GOT3 (cell line): ENCODE measurements at places on chromosomes 6 and 20.

- DNase-seq, result no peak
These were observed 341.1 kb upstream of the ZFP64 start for GRCh38 chr20:52532674-52533073.

DNA sequence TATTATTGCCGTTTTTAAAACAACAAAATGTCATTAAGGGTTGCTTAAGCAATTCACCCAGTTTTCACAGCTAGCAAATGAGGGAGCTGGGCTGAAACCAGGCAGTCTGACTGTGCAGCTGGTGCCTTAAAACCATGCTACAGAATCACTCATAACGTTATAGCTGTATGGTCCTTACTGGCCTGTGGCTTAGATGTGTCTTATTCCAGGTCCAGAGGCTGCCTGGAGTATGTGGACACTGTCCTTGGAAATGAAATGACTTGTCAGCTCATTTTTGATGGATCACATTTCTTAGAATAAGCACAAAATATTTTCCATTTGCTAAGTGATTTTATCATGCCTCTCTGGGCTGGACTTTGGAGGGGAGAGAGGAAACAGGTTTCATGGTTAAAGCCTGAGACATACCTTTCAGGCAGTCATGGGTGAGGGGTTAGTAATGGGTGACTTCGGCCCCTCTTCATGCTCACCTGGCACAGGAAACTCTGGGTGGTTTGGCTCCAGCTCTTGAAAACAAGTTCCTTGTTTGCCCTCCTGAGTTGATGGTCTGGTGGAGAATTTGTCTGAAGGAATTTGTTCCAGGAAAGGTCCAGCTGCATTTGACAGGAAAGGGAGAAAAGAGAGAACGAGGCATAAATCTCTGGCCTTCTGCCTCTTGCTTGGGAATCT, 823.2 kb downstream of the DHX35 start:
- DNase-seq, result no peak

- no peak for DNase-seq
These were observed 17.5 kb downstream of the SRC start for GRCh38 chr20:37363221-37364012.

GRCh38 chr6:6366803-6367202, 46.3 kb upstream of the F13A1 start:
- DNase-seq, result no peak

- DNase-seq, result no peak
These were observed 25.7 kb upstream of the MRAP2 start for GRCh38 chr6:84007871-84008270.

DNA sequence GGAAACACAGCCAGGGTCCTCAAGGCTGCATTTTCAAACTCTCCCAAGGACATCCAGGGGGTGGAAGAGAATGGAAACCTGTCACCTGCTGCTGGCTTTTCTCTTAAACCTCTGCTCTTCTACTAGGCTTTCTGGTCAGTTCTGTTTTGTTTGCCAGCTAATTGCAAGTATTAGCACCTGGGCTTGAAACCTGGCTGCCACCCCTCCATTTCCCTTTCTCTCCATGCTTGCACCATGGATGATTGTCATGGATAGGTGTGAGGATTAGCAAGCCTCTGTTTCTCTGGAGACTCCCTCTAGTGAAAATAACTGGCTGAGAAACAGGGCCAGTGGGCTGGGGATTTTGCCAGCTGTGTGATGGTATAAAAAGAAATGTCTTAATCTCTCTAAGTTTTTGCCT, 33.0 kb upstream of the GPR6 start:
- no peak for DNase-seq

DNA sequence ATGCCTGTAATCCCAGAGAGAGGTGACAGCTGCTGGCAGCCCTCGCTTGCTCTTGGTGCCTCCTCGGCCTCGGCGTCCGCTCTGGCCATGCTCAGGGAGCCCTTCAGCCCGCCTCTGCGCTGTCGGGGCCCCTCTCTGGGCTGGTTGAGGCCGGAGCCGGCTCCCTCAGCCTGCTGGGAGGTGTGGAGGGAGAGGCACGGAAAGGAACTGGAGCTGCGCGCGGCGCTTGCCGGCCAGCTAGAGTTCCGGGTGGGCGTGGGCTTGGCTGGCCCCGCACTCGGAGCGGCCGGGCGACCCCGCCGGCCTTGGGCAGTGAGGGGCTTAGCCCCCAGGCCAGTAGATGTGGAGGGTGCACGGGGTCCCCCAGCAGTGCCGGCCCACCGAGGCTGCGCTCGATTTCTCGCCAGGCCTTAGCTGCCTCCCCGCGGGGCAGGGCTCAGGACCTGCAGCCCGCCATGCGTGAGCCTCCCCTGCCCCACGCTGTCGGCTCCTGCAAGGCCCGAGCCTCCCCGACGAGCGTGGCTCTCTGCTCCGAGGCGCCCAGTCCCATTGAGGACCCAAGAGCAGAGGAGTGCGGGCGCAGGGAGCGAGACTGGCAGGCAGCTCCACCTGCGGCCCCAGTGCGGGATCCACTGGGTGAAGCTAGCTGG, 34.6 kb downstream of the C6orf52 start:
- DNase-seq, result no peak

- DNase-seq, result no peak
These were observed 16.7 kb upstream of the DEF6 start for GRCh38 chr6:35280903-35281302.

- DNase-seq, result no peak
These were observed 511.9 kb downstream of the KIF16B start for GRCh38 chr20:16061351-16061750.

DNA sequence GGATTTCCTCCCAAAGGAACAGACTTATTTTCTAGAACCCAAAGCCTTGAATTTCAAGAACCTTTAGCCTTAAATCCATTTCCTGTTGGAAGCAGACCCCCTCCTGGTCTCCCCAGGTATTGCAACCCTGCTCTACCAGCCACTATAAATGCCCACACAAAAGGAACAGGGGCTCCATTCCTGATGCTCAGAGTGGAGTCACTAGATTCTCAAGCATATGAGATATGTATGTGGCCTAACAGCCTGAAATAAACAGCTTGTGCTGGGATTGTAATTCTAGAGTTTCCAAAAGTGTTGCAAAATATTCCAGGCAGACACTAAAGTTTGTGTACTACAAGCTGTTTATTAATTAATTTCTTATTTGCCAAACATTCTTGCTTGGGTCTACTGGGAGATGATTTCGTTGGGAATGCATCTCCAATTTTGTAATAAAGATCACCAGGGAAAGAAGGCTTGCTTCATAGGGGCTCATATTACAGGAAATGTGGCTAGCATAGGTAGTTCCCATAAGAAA, 44.8 kb downstream of the RIPOR3 start:
- no peak for DNase-seq

DNA sequence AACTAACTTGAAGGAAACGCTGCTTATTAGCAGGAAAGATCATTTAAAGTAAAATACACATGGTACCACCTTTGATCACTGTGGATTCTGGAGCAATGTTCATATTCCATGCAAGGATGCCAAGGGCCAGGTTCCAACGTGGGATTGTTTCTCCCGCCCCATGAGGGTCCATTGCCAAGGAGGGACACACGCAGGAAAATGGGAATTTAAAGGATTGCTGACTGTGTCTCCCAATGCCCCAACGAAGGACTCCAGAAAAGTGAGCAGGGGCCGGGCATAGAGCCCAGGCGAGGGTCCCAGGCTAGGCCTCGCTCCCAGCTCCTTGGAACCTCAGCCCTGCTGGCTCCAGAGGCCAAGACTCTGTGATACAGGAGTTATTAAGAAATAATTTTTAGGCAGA, 111.2 kb downstream of the DACT2 start:
- no peak for DNase-seq

- no peak for DNase-seq
These were observed 256.5 kb downstream of the TRDN start for GRCh38 chr6:123380257-123380656.

DNA sequence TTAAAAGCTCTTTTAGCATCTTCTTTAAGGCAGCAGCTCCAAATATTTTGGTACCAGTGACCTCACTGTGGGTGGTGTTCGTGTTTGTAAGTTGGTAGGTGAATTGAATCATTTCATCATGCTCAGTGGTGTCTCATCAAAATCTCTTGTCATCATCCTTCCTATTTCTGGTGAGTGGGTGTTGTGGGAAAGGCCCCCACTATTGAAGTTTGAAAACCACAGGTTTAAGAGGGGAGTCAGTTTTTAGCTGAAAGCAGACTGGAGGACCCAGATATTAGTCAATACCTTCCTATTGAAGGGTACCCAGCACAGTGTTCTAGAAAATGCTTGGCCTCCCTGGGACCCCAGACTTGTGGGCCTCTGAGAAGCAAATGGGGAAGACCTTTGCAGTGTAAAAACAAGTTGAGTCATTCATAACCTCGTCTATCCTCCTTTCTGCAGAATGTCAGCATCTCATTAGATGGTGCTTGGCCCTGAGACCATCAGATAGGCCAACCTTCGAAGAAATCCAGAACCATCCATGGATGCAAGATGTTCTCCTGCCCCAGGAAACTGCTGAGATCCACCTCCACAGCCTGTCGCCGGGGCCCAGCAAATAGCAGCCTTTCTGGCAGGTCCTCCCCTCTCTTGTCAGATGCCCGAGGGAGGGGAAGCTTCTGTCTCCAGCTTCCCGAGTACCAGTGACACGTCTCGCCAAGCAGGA, 3.7 kb downstream of the PIM1 start:
- no peak for DNase-seq

GRCh38 chr20:48278961-48279481, 493.7 kb upstream of the SULF2 start:
- DNase-seq, result no peak

DNA sequence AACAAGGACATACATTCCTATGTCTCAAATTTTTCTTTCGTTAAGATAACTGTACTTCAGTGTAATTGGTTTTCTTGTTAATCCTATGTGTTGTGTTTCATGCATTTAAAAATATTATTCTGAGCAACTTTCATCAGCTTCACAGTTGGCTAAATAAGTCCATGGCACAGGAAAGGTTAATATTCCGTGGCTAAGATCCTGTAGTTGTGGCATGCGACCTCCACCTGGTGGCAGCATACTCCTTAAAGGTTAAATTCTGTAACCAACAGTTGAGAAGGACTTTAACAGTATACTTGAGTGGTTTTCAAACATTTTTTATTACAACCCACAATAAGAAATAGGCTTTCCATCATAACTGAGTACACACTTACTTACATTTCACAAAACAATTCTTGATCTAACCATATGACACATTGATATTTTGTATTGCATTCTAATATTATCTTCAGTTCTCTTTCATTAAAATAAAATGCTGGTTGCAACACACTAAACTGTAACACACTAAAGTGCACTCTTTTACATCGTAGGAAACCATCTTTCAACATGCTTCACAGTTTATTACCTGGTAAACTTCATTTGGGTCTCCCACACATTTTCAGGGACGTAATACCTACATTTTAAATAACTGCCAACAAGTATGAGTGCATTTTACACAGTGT, 118.3 kb downstream of the SLX4IP start:
- no peak for DNase-seq

DNA sequence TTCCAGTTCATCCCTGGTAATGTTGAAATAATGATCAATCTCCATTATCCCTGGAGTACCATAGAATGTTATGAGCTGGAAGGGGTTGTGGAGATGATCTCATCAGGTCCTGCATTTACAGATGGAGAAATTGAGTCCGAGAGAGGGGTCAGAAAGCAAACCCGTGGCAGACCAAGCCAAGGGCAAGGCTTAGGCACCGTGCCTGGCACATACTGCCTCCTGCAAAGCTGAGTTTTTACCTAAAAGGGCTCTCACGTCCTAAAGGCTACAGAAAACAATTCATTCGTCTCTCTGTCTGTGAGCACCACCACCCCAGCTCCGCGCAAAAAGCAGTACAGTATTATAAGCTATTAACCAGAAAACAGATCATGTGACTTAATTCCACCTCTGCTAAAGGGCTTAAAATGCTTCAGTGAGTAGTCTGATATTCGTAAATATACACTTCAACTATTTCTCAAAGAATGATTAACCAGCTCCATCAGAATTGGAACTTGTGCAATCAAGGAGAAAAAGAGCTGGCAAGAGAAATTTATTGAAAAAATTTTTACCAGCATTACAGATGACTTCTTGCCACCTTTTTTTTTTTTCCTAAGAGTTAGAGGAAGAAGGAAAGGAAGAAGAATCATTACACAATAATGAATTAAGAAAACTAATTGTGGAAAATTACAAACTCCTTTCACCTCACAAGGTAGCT, 3.4 kb upstream of the PARD6B start:
- no peak for DNase-seq

- DNase-seq, result no peak
These were observed 89.5 kb downstream of the CHMP4B start for GRCh38 chr20:33900521-33901131.

- no peak for DNase-seq
These were observed at the start of gene SNAP91 for GRCh38 chr6:83708970-83709747. Gene SNAP91 (minus strand): TSS chr6:83709101. CDS start chr6:83707927, 1,174 bp downstream.

DNA sequence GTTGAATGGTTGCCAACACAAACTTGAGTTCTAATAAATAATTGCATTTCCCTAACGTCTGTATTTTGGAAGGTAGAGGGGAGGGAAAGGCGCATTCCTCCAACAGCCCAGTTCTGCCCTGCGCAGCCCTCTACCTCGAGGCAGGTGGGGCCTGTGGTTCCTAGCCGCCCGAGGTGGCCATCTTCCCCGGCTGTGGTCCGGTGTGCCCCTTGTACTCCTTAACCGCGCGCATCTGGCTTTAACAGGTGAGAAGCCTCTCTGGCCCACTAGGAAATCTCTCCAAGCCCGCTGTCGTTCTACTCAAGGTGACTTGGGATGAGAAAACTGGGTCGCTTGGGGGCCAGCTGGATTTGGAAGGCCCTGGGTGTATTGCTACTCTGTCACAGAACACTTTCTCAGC, 1.7 kb downstream of the KHDC3L start:
- no peak for DNase-seq

DNA sequence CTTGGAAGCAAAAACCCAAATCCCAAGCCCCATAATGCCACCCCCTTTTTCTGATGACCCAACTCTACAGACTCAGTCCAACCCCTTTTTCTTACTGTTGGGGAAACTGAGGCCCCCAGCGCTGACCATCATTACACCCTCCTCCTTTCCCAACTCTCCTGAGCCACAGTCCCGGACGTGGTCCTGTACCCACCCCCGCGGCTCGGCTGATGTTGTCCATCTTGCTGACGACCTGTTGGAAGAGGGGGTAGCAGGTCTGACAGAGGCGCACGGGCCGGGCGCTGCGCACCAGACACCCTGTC, 533 bp downstream of the OSTM1 start:
- no peak for DNase-seq

- no peak for DNase-seq
These were observed 73.8 kb upstream of the MTHFD1L start for GRCh38 chr6:150791717-150792116.
